ENCODE measurements at places on chromosomes 2 and 18.

DNA sequence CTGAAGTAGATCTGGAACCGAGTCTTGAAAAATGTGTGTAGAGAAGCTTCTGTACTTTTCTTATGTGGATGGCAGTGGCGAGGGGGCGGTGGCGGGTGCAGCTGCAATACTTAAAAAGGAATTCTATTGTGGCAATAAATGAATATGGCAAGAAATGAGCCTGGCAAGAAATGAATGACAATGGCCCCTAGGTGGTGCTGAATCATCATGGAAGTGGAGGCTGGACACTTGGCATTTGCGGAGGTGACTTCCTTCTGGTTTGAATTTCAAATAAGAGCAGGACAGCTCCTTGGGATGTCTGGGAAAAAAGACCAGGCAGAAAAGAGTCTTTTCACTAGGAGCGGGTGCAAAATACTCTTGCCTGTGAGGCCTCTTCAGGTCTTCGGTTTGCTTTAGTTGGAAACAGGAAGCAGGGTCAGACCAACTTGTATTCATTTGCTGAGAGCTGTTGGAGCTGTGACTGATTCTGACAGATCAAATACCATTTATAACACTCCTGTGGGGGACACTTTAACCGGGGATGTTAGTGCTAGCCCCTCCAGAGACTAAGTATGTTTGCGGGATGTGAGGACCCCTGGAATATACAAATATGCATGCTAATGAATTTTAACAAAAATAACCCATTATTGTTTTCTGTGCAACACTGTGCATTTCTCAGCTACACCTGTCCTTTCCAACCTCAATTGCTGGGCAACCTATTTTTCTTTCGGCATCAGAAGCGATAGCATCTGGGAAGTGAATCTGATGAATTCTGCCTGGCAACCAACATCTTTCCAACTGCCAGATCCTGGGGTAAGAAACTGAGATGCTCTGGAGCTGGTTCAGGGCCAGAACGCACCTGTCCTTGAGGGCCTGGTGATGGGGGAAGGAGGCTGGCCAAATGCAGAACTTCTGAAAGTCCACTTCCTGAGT is 35.4 kb downstream of the FASTKD2 start:
- DNase-seq: peak; percentile 56

- DNase-seq: no peak
Observed at GRCh38 chr2:63055226-63056106, 4.8 kb downstream of the OTX1 start.

DNA sequence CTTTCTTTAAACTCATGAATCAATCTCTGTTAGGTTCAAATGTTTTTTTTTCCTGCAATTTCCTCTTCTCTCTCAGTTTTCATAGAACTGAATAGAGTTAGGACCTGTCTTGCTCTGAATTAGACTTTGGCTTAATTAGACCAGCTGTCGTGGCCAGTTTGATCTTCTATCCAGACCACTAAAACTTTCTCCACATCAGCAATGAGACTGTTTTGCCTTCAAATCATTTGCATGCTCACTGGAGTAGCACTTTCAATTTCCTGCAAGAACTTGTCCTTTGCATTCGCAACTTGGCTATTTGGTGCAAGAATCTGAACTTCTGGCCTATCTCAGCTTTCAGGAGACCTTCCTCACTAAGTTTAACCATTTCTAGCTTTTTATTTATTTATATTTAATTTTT is 2002.2 kb upstream of the PIK3C3 start:
- no peak for DNase-seq

DNA sequence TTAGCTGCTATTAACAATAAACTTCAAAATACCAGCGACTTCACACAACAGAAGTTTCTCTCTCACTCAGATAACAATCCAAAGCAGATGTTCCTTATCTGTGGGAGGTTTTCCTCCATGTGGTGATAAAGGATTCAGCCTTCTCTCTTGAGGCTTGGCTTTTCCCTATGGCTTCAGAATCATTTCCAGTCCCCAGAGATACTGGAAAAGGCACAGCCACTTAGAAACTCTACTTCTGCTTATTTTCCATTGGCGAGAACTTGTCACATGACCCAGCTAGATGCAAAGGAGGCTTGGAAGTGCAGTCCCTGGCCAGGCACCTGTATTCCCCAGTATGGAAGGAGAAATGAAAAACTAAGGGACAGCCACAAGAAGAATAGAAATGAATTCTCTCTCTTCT is 344.8 kb downstream of the MTX2 start:
- DNase-seq: no peak

DNA sequence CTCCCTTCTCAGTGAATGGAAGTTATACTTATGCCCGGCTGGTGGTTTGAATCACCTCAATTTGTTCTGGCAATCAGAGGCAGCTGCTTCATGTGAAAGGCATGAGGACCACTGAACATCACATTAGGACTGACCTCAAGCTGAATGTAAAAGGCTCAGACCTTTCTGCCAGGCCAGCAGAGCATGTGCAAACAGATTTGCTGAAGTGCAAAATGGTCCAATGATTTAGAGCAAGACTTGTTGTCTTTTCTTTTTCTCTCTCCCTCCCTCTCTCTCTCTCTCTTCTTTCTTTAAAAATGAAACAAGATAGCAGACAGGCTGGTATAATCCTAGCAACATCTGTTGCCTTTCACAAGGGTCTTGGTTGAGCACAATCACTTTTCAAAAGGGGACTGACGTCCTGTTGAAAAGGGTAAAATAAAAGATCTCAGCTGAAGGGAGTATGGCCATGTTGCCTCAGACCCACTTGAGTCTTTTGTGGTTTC is 13.3 kb upstream of the CDH7 start:
- DNase-seq: no peak

DNA sequence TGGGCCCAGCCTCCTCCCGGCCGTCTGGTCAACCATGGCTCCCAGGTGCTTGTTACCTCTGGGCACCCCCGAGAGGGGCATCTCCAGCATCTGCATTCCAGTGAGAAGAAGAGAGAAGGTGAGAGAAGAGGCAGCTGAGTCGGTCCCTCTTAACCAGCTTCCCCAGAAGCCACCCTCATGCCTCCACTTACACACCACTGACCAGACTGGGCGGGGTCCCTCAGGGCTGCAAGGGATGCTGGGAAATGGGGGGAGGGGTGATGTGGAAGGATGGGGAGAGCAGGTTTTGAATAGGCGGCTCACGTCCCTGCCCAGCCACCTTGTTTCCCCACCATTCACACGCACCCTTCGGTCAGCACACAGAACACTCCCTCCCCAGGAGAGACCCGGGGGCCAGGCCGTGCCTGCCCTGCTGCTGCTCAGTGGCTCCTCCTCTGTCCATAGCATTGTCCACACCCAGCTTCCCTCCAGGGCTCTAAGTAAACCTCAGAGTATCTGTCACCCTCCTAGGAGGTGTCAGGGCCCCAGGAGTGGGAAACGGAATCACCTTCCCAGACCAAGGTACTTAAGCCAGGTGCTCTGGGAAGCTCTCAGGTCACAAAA is 34.7 kb downstream of the GBX2 start:
- DNase-seq: no peak

GRCh38 chr2:232502511-232502910 is 14.9 kb upstream of the ECEL1 start:
- DNase-seq: no peak

DNA sequence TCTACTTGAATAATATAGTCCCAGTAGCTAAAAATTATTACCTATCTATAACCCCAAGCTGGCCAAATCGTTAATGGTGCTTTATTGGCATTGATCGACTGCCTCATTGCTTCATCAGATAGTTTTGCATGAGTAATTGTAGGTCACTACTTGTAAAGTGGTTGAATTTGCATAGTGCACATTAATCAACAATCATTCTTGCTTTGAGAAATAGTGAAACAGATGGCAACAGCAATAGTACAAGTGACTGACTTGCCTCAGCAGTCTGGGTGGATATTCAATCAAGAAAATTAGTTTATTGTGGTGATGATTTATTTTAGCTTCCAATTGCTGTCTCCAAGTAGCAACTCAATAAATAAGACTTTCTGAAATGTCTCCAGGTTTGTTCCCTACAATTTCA is 117.8 kb upstream of the NRXN1 start:
- no peak for DNase-seq

DNA sequence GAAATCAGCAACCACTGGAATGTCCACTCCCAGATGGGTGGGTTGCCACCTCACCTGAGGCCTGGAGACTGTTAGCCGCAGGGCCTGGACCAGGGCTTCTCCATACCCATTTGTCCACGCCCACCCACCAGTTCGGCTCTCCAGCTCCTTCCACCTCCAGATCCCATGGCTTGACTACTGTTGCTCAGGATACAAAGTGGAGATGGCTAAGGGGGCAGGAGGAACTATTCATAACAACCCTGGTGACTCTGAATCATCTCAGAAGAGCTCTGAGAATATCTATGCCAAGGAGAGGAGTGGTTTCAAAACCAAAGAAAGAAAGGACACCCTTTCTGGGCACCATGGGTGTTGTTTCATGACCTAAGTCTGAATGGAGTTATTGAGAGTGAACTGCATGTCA is 145.8 kb downstream of the LAMA3 start:
- no peak for DNase-seq

DNA sequence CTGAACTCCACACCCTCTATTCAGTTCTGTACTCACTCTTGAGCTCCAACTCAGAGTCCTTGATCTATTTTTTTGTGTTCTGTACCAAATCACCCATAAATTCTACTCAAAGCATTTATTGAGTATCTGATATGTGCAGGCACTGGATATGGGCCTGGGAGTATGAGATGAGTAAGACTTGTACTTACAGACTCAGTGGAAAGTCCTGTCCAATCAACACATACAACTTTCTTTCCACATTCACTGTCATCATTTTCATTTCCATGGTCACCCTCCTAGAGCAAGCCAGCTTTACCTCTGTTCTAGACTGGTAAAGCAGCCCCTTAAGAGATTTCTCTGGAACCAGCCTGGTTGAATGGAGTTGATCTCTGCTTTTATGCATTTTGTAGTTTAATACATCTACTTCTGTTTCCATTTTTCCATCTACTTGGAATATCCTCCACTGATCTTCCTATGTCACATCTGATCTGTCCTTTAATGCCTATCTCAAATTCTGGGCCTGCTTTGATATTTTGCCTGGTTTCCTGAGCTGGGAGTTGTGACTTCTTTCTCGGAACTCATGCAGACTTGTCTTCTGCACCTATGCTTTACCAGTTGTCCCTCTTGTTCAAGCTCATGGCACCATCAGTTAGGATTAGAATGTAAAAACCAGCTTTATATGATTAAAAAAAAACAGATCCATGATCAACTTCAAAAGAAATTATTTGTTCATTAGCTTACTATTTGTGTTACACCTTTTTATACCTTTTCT is 96.9 kb upstream of the GLS start:
- DNase-seq: no peak

GRCh38 chr18:52437161-52437560 is 97.2 kb downstream of the DCC start:
- no peak for DNase-seq

GRCh38 chr2:3034396-3034795 is 343.2 kb downstream of the EIPR1 start:
- DNase-seq: no peak

DNA sequence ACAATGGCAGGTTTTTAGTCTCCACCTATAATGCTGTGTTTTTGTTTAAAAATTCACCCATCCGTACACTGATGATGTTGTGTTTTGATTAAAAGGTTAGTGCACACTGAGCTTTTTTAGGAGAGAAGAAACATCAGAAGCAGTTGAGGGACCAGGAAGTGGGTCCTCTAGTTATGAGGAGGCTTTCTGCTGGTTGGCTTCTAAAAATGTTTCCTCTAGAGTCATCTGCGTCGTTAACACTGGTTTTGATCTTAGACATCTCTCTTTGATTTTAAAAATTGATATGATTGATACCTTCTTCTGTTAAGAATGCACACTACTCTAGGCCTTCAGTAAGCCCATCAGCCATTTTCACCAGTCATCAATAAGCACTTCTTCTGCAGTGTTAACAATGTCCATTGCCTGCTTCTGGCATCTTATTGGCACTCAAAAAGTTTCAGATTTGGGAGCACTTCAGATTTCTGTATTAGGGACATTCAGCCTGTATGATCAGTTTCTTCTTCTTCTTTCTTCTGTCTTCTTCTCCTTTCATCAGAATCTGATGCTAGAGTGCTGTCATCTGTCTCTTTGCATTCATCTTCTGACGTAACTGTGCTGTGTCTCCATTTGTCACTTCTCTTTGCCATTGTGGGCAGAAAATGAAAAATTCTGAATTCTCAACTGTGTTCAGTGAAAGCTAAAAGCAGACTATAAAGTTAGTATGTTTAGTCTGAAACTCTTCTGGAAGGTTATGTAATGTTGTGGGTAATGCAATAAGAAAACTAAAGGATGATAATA is 56.3 kb downstream of the PHLPP1 start:
- no peak for DNase-seq

DNA sequence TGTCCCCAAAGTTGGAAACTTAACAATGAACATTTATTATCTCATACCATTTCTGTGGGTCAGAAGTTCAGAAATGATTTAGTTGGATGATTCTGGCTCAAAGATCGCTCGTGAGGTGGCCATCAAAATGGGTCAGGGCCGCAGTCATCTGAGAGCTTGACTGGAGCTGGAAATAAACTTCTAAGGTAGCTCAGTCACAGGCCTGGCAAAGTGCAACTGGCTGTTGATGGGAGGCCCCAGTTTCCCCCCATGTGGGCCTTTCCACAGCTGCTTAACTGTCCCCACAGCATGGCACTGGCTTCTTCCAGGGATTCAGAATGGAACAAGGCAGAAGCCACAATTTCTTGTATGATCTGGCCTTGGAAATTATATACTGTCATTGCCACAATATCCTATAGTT is 200.1 kb upstream of the RAB12 start:
- no peak for DNase-seq

- DNase-seq: peak; percentile 10
Observed at GRCh38 chr2:209579230-209579749, 155.4 kb downstream of the MAP2 start.

DNA sequence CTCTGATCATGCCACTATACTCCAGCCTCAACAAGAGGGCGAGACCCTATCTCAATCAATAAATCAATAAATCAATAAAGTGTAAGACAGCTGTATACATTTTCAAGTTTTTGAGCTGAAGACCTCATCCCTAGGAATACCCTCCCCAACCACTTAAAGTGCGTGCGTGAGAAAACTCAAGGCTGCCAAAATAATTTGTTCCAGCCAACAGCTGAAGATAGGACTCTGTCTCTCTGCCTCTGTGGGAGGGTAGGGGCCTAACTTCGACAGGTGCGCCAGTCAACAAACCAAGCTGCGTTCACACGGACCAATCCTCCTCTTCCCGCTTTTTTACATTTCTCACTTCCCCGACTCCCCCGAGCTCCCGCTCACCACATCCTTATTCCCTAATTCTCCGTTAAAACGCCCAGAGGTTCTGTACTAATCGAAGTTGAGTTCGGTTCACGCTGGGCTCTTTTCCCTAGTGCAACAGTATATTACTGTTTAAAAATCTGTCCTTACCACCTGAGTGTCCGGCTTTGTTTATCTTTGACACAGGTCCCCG is 618 bp downstream of the POLR2D start:
- DNase-seq: no peak

DNA sequence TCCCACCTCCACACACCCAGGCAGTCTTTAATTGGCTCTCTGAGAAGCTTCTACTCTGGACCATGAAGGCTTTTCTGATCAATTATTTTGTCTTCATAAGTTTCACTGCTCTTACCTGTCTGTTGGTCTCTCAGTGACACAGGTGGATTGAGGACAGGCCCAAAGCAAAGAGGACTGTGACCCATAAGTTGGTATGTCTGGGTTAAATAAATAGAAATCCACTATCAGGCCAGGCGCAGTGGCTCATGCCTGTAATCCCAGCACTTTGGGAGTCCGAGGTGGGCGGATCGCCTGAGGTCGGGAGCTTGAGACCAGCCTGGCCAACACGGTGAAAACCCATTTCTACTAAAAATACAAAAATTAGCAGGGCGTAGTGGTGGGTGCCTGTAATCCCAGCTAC is 2.7 kb upstream of the SLC16A14 start:
- no peak for DNase-seq

GRCh38 chr2:153163055-153163454 is 315.5 kb downstream of the RPRM start:
- no peak for DNase-seq
